ENCODE measurements at places on chromosomes 1 and 21.
A peak's percentile ranks its signal among the peaks of the same experiment; 100 is the strongest.

- no peak for DNase-seq
Observed at GRCh38 chr1:106502659-106503058, 553.8 kb upstream of the PRMT6 start.

DNA sequence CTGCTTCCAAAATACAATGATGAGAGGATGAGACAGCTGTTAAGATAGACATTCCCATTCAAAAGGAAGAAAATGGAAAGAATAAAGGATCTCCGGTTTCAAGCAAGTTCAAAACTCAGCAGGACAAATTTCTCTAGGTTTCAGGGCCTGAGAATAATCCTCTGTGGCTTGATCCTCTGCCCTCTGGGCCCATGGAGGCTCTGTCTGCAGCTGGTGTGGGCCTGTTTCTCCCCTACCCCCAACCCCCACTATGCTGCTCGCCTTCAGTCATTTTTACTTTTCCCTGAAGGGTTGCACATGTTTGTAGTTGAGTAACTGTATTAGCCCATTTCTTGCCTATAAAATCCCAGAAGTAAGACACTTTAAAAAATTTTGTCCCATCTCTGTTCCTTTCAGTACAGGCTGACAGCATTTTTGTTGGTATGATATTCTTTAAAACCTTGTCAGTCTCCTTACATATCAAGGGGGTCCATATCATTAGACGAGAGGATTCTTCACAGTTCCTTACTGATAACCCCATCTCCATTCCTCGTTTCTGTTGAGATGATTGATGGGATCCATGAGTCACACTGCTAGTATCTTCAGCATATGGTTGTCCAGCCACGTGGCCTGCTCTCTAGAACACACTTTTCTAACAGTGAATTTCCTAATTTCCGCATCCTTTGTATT lies 10.5 kb downstream of the ZMYM4 start:
- no peak for DNase-seq

- peak; percentile 35 for DNase-seq
Observed at GRCh38 chr1:3746389-3746829, 5.8 kb upstream of the CCDC27 start.

GRCh38 chr1:66207484-66207883 lies 326.5 kb upstream of the SGIP1 start:
- no peak for DNase-seq

GRCh38 chr1:62076286-62076685 lies 118.4 kb upstream of the L1TD1 start:
- no peak for DNase-seq

DNA sequence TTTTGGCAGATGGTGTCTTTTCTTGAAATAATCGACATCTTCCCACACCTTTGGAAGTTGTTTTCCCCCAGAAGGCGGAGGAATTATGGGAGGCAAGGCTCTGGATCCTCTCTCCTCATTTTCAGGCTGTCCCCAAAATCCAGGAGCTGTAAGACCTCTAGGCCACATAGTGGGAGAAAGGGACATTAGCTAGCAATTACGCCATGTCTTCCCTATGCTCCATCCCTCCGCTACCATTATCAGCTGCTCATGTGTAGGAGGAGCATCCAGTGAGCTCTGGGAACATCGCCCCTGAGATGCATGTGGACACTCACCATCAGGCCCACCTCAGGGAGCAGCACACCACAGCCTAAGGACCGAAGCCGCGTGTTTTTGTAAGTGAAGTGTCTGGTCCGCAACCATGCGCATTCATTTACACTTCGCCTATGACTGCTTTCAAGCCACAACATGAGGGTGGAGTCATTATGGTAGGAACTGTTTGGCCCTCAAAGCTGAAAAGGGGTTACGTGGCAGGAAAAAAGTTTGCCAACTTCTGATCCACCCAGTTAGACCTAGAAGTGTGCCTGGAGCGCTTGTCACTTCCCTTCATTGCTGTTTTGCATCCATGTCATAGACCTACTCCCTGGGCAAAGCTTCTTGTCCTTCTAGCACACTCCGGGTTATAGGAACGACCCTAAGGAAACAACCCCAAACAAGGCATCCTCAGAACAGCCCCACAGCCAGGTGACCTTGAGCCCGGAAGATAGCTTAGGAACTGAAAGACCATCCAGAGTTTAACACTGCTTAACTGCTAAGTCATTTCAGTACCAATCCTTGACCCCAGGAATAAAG lies 85.5 kb downstream of the C1orf94 start:
- no peak for DNase-seq

DNA sequence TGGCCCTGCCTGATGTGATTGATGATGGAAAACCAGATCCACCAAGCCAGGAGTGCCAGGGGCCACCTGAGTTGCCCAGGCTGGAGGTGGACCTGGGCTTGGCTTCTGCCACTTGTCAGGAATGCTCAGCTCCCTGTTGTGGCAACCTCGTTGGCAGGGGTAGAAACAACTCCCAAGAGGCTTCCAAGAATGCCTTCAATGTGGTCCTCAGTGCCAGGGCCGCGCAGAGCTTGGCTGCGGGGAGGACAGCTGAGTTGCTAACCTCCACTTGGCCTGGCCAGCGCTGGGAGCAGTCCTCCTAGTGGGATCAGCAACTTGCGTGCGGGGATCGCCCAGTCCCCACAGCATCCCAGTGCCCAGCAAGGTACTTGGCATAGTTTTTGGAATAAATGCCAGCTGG lies 9.0 kb downstream of the MYOM3 start:
- no peak for DNase-seq

DNA sequence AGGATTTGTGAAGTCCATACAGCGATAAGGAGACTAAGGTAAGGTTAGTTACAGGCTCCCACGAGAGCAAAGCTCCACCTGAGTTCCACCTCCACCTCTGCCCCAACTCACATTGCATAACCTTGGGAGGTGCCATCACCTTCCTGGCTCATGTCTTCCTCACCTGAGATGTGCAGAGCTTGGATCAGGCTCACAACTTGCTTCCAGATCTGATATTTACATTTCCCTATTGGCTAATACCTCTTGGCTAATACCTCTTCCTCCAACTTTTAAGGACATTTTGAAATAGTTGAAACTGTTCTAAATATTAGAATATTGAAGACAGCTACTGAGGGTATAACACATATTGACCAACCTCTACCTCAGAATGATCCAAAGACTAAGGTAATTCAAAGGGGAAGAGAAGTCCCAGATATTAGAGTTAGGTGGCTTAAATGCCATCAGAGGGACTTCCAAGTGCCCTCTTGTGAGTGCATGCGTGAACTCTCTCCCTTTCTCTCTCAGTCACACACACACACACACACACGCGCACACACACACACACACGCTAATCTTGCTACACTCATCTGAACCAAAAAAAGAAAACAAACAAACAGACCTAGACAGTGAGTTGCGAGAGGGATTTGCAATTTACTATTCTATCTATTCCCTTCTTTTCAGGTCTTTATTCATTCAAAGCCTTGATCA lies 134.3 kb downstream of the PLPP3 start:
- DNase-seq, result no peak

DNA sequence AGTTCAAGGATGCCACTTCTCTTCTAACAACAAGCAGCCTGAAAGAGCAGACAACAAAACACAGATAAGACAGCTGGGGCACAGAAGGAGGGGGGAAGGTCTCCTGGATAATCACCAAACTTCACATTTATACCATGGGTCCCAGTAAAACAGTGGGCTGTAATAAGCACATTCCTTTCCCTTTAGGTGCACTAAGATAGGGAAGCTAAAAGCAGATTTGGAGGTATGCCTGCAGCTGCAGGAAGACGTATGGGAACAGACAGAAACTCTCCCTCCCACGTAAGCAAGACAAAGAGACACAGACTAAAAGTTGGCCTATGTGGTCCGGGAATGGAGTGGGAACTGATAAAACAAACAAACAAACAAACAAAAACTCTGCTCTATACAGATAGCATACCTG lies 612.1 kb downstream of the MRPL39 start:
- DNase-seq, result peak; percentile 56

GRCh38 chr1:110084227-110085078 lies 14.0 kb upstream of the ALX3 start:
- no peak for DNase-seq

DNA sequence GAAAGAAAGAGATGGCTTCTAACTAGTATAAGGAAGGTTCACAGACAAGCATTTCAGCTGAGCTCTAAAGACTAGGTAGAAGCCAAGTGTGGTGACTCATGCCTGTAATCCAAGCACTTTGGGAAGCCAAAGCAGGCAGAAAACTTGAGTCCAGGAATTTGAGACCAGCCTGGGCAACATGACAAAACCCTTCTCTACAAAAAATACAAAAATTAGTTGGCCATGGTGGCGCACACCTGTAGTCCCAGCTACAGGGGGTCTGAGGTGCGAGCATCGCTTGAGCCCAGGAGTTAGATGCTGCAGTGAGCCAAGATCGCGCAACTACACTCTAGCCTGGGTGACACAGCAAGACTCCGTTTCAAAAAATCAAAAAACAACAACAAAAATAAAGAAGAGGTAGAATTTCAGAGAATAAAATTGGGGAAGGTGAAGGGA lies 27.8 kb downstream of the FBXO42 start:
- DNase-seq, result peak; percentile 48

GRCh38 chr1:116373431-116374352 lies 648 bp downstream of the ATP1A1 start:
- peak; percentile 68 for DNase-seq

DNA sequence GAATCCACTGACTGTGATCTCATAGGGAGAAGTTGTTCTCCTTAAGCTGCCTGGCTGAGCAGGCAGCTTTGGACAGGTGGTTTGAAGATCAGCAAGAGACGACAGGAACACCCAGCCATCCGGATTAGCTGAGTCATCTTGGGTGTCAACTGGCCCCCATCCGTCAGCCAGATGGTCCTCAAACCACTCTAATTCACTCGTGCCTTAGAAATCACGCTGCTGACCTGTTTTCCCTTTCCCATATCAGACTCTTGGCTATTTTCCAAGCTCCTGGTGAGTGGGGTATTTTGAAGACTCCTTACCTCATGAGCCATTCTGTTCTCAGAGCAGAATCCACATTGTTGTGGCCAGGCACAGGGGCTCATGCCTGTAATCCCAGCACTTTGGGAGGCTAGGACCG lies 149.1 kb upstream of the L1TD1 start:
- peak; percentile 70 for DNase-seq

DNA sequence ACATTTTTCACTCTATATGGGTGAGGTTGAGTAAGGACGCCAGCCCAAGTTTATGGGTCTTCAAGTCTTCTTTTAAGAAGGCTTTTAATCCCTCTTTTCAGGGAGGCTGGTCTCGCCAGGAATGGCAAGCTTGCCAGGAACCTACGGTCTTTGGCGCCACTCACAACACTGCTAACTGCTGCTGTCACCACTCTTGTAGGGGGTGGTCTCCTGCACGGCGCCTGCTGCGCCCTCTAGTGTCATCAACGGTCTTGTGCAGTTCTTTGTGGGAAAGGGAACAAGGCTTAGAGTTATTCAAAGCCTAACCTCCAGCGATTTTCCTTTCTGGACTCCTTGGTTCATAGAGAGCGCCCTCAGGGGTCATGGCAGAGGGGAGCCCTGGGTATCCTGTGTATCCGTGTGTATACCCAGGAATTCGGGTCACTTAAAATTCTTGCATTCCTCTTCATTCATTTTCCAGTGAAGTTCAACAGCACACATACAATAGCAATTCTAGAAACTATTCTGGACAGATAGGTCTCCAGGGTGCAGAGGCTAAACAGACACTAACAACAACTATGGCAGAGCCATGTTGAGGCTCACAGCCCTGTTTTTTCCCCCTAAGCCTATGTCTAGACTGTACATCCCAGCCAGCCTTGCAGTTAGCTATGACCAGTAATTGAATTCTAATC lies 392.8 kb upstream of the CAMK1G start:
- peak; percentile 92 for DNase-seq

DNA sequence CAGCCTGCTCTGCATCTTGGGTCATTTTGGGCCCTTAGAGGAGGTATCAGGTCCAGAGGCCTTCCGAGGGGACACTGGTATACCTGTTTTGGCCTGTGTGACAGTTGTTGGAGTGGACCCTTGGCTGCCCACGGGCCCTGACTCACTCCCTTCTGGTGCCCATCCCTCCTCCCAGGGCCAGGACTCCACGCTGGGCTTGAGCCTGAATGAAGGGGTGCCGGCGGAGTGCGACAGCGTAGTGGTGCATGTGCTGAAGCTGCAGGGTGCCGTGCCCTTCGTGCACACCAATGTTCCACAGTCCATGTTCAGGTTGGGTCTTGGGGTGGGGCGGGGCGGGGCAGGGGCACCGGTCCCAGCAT lies 11.1 kb downstream of the FAAH start:
- DNase-seq, result no peak

DNA sequence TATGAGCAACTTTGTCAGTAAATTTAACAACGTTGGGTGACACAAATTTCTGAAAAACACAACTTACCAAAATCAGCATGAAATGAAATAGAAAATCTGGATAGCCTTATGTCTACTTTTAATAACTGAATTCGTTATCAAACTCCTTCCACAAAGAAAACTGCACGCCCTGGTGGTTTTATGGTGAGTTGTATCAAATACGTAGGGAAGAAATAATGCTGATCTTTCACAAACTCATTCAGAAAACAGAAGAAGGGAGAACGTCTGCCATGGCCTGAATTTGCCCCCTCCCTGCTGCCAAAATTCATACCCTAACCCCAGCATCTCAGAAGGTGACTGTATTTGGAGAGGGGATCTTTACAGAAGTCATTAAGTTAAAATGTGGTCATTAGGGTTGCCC lies 50.0 kb upstream of the COL18A1 start:
- DNase-seq, result no peak
